Stimulated activated CD8-positive, alpha-beta memory T cell treated with anti-CD3 and anti-CD28 coated beads, Interleukin-15, amount 100 ng/mL, for 48 hours (primary cell): ENCODE measurements at places on chromosomes 12 and 14.
A peak's percentile ranks its signal among the peaks of the same experiment; 100 is the strongest.

GRCh38 chr14:93045965-93046704 lies 69.6 kb downstream of the ITPK1 start:
- no peak for DNase-seq

GRCh38 chr14:90870950-90871604 lies 54.8 kb upstream of the TTC7B start:
- DNase-seq: no peak

DNA sequence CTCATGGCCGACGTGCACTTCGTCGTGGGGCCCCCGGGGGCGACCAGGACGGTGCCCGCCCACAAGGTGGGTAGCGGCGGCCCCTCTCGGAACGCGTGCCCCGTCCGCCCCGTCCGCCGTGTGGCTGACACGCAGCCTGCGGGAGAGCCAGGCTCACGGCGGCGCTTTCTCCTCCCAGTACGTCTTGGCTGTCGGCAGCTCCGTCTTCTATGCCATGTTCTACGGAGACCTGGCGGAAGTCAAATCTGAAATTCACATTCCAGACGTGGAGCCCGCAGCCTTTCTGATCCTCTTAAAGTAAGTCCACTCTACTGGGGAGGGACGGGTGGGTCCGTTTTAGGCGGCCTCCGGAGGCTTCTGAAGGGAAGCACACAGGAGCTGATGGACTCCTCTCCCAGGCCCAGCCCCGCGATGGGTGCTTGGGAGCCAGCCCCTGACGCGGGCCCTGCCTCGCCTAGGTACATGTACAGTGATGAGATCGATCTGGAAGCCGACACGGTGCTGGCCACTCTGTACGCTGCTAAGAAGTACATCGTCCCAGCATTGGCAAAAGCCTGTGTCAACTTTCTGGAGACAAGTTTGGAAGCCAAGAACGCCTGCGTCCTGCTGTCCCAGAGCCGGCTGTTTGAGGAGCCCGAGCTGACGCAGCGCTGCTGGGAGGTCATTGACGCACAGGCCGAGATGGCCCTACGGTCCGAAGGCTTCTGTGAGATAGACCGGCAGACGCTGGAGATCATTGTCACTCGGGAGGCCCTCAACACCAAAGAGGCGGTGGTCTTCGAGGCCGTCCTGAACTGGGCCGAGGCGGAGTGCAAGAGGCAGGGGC lies 1.1 kb downstream of the BTBD6 start:
- DNase-seq: no peak

GRCh38 chr14:97065305-97066067 lies 268.3 kb downstream of the VRK1 start:
- DNase-seq: no peak

DNA sequence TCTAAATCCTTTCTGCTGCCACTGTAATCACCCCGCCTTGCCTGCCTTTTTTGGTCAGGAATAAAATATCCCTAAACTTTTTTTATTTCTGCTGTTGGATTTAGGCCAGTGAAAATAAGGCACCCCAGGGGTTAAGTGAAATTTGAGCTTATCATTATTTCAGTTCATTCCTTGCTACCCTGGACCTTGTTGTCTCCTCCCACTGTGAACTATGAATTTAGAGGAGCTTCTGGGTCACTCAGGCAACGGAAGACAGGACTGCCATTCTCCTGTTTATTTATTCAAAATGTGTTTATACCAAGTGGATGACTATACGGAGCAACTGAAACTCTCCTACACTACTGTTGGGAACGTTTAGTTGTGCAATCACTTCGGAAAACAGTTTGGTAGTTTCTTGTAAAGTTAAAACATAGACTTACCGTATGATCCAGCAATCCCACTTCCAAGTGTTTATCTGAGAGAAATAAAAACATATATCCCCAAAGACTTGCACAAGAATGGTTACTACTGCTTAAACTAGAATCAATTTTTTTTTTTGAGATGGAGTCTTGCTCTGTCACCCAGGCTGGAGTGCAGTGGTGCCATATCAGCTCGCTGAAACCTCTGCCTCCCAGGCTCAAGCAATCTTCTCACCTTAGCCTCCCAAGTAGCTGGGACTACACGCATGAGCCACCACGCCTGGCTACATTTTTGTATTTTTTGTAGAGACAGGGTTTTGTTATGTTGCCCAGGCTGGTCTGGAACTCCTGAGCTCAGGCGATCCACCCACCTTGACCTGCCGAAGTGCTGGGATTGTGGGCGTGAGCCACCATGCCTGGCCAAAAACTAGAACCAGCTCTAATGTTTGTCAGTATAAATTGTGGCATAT lies 2.3 kb upstream of the TRAFD1 start:
- DNase-seq: no peak

- DNase-seq: no peak
Measured at GRCh38 chr12:110073049-110073831, 24.9 kb upstream of the C12orf76 start.

DNA sequence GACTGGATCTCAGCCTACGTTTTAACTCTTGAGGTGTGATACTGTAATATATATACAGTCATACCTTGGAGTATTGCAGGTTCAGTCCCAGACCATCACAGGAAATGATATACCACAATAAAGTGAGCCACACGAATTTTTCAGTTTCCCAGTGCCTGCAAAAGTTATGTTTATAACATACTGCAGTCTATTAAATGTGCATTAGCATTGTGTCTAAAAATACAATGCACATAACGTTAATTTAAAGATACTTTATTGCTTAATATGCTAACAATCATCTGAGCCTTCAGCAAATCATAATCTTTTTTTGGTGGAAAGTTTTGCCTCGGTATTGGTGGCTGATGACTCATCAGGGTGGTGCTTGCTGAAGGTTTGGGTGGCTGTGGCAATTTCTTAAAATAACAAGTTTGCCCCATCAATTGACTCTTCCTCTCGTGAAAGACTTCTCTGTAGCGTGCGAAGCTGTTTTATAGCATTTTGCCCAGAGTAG lies 18.9 kb downstream of the PYROXD1 start:
- no peak for DNase-seq

- DNase-seq: no peak
Measured at GRCh38 chr14:67335781-67336180, 23.8 kb downstream of the ATP6V1D start.

DNA sequence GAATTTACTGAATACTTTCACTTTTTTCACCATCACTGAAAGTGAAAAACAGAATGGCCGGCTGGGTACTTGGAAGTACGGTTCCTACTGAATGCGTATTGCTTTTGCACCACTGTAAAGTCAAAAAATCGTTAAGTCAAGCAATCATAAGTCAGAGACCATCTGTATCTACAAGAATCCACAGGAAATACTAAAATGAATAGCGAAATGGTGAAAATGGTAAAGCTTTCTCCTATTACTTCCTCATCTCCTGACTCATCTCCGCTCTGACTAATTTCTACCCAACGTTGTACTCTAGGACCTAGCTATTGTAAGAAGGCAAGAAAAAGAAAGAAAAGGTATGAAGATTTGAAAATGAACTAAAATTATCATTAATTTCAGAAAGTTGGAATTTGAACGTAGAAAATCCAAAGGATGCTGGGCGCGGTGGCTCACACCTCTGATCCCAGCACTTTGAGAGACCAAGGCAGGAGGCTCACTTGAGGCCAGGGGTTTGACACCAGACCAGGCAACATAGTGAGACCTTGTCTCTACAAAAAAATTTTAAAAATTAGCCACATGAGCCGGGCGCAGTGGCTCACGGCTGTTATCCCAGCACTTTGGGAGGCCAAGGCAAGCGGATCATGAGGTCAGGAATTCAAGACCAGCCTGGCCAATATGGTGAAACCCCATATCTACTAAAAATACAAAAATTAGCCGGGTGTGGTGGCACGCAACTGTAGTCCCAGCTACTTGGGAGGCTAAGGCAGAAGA lies 5.3 kb upstream of the CDCA4 start:
- no peak for DNase-seq

- DNase-seq: peak; percentile 92
Measured at GRCh38 chr14:100213956-100214769, 24.8 kb upstream of the YY1 start.

- no peak for DNase-seq
Measured at GRCh38 chr14:50403419-50403818, 6.7 kb upstream of the CDKL1 start.

DNA sequence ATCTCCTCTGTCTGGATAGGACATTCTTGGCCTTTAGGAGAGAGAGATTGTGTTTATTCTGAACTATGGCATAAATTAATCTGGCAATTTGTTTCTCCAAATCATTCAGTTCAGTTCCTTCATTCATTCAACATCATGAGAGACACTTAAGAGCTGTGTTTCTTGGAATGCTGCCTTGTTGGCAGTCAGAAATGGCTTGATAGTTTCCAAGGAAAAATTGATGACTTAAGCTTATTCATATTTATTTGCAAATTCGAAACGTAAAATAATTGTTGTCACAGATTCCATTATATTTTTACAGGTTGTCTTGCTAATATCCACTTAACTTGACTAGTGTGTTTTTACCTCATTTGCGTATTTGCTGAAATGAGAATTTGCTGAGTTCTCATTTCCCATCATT lies 393.0 kb downstream of the C12orf75 start:
- DNase-seq: no peak

GRCh38 chr14:66069830-66070541 lies 416.2 kb upstream of the CCDC196 start:
- DNase-seq: no peak

- no peak for DNase-seq
Measured at GRCh38 chr12:6644257-6644596, 3.0 kb downstream of the ACRBP start.

- peak; percentile 75 for DNase-seq
Measured at GRCh38 chr12:106302401-106303201, at the start of gene TCP11L2. Gene TCP11L2 (plus strand): TSS chr12:106302733. CDS start chr12:106311076, 8,343 bp downstream.

DNA sequence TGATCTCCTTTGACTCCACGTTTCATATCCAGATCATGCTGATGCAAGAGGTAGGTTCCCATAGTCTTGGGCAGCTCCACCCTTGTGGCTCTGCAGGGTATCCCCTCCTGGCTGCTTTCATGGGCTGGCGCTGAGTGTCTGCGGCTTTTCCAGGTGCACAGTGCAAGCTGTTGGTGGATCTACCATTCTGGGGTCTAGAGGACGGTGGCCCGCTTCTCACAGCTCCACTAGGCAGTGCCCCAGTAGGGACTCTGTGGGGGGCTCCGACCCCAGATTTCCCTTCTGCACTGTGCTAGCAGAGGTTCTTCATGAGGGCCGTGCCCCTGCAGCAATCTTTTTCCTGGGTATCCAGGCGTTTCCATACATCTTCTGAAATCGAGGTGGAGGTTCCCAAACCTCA lies 12.1 kb upstream of the BBS10 start:
- DNase-seq: no peak

- no peak for DNase-seq
Measured at GRCh38 chr14:78725086-78725485, 554.9 kb downstream of the NRXN3 start.

DNA sequence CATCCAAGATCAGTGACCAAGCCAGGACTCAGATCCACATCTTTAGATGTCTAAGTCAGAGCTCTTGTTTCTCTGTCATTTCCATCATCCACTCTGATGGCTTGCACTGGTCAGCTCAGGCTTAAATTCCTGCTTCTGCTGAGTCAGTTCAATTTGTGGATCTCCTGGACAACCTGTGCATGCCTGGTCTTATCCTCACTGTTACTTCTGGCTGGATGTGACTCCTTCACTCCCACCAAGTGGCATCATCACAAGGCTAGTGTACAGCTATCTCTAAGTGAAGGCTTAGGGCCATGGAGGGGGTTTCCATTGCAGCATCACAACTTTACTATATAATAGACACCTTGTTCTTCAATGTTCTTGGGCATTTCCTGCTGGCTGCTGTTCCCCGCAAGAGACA lies 102.9 kb downstream of the EMP1 start:
- no peak for DNase-seq

DNA sequence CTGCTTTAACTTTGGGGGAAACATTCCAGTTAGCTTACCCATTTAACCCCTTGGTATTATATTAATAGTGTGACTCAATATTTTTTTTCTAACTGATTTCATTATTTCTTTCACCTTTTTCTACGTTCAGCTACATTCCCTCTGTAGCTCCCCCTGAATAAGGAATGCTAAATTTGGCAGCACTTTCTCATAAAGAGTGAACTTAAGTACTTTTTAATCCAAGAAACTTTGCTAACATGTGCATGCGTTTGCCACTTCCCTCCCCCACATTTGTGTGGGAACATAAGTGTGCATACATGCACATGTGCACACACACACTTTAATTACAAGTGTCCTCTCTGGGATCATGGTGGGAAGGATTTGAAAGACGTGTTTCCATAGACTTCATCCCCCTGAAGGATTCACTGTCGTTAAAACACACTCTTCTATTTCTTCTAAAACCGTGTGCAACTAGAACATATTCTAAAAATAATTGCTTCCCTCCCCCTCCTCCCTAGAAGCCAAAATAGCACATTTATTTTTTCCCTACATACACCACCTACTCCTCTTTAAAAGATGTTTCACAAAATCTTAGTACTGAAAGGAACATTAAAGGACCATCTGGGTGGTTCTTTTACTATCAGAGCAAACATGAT lies 142.6 kb downstream of the PPM1H start:
- DNase-seq: no peak

GRCh38 chr12:92602476-92602875 lies 100.3 kb upstream of the PLEKHG7 start:
- DNase-seq: no peak

GRCh38 chr14:22070119-22070982 lies 396.7 kb upstream of the OR4E1 start:
- DNase-seq: no peak

DNA sequence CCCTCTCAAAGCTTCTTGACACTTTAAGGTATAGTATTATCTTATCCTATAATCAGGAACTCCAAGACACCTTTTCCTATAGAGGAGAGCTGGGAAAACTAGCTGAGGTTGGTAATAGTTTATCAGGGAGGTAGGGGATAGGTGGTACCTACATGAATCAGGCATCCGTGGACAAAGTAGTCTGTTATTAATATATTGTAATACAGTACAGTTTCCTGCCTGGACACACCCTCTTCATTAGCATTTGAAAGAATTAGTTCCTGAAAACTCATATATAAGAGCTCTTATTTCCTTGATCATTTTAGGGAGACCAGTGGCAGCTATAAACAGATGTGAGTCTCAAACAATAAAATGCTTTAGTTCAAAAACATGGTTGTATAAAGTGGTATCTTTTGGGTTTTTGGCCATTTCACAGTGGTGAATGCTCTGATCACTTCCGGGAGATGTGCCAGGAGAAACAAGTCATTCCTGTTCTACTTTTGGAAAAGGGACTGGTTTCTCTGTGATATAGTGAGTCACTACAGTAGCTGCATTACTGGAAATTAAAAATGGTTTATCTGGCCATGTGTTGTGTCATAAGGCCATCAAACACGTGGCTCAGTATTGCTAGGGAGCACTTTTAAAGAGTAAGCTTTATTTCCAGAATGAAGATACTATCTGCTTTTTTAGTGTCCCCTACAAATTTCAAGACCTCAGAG lies 98.1 kb downstream of the KLRB1 start:
- DNase-seq: no peak

- DNase-seq: no peak
Measured at GRCh38 chr12:3761116-3761735, 8.3 kb upstream of the CRACR2A start.

DNA sequence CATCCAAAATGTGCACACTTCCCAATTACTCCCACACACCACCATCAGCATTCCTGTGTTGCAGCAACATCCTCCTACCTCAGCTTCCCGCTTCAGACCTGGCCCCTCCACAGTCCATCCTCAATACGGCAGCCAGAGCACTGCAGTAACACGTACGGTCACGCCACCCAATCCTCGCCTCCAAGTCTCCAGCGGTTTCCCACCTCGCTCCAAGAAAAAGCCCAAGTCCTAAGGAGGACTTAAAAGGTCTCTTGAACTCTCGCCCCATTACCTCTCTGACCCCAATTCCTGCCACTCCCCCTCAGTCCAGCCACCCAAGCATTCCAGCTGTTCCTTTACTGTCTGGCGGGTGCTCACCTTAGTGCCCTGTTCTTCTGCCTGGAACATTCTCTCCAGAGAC lies 12.0 kb downstream of the FBXO21 start:
- no peak for DNase-seq
